Colonic mucosa (tissue), 4 donors: ENCODE measurements at places on chromosomes 2 and 18. TPM values are rescaled to one million over a fixed set of nuclear protein-coding genes. Genes with fewer than 3 reads are reported as not detected.

DSC2 gene
- total RNA-seq, result 141 TPM

FARSB gene
- total RNA-seq, result 34.6 TPM

CCDC121 gene
- 2.8 TPM for total RNA-seq

ANTXR1 gene
- total RNA-seq, result 8.1 TPM

RAB6C gene
- not detected for total RNA-seq

TUBB8B gene
- total RNA-seq, result 0.27 TPM

SERPINB11 gene
- total RNA-seq, result not detected

CACNB4 gene
- total RNA-seq, result 0.44 TPM

MC5R gene
- total RNA-seq, result not detected

NPHP1 gene
- total RNA-seq, result 0.42 TPM

TM4SF20 gene
- total RNA-seq, result 4.2 TPM

CDH19 gene
- total RNA-seq, result 0.67 TPM

SP5 gene
- 3.5 TPM for total RNA-seq

FAM228A gene
- not detected for total RNA-seq

ZNF804A gene
- total RNA-seq, result 0.13 TPM

DNA sequence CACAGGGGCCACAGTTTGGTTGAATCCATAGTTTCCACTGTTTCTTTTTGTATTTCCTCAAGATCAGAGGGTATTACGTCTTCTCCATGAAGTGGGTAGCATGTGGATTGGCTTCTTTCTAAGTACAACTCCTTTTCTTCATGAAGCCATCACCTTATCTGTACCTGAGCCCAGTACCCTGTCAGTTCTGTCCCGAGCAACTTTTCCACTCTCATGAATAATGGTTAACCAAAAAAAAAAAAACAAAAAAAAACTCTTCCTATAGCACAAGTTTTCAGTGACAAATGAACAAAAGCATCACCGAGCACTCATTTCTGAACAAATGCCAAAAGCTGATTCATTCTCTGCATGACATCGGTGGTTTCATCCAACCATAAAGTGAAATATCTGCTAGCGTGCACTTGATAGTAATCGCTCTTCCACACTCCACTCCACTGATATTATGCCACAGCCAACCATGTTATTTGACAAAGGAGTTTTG, 53.0 kb upstream of the CCDC150 start:
- DNase-seq, result no peak

DNA sequence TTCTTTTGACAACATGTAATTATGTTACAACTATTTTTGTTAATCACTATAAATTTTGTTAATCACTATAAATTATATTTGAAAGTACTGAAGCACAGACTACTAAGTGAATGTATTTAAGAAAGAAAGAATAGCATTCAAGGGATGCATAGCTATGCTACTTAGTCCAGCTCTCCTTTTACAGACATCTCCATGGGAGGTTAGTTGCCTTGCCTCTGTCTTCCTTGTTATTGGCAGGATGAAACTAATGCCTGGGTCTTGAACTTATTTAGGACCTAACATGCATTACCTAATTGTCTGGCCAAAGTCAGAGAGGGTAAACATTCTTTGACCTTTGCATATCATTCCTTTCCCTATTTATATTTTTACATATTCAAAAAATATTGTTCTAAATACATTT, 519.5 kb downstream of the NRXN1 start:
- DNase-seq, result no peak

DNA sequence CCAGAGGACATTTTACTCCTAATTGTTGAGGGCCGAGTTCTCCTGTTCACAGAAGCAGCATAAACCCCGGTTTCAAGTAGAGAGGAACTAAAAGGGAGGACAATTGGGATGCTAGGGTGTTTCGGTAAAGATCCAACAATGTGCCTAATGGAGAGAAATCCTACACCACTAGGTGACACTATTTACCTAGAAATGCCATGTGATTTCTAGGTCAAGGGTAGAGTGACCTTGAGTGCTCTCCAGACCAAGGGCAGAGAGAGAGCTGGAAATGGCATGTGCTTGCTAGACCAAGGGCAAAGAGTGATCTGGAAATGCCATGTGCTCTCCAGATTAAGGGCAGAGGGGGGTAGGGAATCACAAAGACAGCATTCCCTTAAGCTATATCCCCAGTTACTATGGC, 472.0 kb downstream of the DCDC2C start:
- no peak for DNase-seq

GRCh38 chr2:118903551-118904479, 38.2 kb upstream of the MARCO start:
- DNase-seq, result no peak

DNA sequence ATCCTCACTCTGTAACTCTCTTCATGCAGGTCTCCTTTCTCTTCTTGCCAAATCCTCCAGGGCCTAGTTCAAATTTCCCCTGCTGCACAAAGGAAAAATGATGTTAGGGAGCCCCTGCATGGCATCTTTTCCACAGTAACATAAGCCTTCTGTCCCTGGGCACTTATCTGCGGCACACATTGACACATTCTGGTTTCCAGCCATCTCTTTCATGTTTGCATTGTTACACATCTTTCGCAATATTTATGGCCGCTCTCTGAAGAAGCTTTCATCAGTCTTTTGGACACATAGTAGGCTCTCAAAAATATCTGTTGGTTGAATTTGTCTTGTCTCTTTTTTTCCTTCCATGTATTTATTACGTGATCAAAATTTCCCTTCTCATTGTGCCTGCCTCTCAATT, 1806.1 kb upstream of the PIK3C3 start:
- DNase-seq, result no peak

DNA sequence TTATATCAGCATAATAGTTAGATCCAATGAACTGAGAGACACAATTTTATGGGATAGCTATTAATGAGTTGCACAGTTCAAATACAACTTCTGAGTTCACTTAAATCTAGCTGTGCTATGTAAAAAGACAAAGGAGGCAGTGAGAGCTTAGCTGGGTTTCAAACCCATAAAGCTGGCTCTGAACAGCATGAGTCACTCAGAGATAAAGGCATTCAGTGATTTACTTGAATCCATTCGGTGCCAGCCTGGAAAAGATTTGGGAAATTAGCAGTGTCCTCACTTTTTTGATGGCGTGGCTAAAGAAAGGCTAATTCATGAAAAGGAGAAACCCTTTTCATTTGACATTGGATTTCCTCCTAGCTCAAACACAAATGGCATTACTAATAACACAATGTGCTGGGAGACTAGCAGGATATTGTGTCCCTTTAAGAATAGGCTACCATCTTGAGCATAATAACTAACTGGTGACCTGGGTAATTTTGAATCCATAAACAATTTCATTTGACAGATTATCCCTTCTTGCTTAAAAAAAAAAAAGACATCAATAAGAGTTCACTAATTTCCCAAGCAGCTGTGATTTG, 98.4 kb upstream of the NEUROD1 start:
- no peak for DNase-seq

- DNase-seq, result no peak
Observed at GRCh38 chr2:58916063-58916462, 674.9 kb upstream of the FANCL start.

DNA sequence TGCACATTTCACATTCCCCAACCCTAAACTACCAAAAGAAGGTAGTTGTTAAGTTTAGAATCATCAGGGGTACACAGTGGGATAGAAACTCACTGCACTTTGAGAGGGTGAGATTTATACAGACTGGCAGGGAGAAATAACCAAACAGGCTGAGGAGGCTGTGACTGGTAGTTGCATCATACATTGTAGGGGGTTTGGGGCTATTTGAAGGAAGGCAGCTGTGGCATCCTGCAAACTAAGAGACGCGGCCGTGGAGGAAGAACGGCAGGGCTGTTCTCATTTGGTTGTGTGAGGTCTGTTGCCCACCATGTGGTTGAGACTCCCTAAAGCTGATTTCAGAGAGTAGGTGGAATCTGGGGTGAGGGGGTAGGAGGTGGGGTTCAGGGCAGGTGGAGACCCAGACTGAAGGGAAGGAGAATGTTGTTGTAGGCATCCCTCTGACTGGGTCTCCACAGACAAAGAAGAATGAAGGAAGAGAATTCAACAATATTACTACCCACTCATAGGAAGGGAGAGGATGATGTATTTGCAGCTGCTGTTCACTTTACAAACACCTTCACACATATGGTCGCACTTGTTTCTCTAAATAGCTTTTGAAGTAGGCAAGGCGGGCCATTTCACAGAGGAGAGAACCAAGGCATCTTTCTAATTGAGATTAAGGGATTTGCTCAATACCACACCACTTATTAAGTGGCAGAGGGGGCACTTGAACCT, 170.9 kb upstream of the SIX2 start:
- no peak for DNase-seq

GRCh38 chr2:102880731-102881130, 118.9 kb downstream of the TMEM182 start:
- DNase-seq, result no peak

GRCh38 chr2:191148791-191149190, 2.0 kb downstream of the STAT4 start:
- no peak for DNase-seq

DNA sequence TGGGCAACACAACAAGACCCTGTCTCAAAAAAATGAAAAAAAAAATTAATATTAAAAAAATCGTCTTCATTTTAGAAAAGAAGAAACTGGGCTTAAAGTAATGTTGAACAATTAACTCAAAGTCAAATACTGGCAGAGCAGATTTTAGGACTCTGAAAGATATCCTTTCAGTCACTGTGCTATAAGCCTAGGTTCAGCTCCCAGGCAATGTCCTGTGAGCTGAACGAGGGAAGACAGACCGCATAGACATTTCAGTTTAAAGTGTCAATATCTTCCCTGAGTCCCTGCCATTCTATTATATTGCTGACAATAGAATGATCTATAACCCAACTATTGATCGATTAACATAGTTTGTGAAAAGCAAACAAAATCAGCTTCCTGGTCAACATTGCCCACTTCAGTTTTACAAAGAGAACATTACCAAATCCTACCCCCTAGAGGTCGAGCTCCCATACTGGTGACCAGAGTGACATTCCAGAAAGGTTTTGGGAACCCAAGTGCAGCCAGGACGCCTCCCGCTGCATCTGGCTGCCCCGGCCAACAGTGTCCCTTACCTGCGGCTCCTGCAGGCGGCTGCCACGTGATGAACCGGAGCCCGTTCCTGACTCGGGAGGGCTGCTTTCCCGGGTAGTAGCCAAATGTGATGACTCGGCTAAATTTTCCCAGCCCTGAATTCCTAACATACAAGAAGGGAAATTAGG, 639 bp downstream of the MRO start:
- DNase-seq, result peak; percentile 60

DNA sequence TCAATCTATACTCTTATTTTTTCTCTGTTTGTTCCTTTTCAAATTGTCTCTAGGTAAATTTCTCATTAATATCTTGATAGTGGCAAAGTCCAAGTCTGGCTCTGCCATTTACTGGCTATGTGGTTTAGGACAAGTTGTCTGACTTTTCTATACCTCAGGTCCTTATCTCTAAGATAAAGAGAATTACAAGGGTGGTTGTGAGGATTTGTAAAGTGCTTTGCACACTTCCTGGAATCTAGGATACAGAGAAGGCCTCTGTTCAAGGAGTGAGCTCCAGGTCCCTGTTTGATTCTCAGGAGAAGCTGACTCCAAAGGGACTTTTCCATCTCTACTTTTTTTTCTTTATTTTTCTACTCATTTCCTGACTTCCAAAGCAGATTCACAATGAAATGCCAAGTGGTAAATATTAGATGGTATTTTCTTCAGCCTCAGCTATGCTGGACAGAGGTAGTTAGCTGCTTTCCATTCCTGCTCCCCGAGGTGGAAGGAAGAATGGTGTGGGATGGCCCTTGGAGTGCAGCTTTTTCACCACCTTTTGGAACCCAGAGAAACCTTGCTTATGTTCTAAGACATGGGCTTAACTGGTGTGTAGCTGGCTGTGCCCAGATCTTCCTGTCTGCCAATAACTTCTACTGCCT, 90.5 kb downstream of the GALNT1 start:
- peak; percentile 18 for DNase-seq

GRCh38 chr18:28124131-28125029, 52.5 kb downstream of the CDH2 start:
- no peak for DNase-seq
